ENCODE measurements at places on chromosomes 13 and 19.

DNA sequence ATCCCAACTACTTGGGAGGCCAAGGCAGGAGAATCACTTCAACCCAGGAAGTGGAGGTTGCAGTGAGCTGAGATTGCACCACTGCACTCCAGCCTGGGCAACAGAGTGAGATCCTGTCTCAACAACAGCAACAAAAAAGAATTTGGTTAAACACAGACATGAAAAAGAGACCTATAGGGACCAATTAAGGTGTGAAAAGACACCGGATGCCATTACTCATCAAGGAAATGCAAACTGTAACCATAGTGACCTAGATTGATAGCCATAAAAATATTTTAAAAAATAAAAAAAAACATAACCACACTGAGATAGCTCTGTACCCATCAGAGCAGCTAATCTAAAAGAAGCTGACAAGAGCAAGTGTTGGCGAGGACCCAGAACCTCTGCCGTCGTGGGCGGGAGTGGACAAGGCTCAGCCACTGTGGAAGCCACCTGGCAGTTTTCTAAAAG, 37.1 kb upstream of the ISYNA1 start:
- DNase-seq, result peak; percentile 81

DNA sequence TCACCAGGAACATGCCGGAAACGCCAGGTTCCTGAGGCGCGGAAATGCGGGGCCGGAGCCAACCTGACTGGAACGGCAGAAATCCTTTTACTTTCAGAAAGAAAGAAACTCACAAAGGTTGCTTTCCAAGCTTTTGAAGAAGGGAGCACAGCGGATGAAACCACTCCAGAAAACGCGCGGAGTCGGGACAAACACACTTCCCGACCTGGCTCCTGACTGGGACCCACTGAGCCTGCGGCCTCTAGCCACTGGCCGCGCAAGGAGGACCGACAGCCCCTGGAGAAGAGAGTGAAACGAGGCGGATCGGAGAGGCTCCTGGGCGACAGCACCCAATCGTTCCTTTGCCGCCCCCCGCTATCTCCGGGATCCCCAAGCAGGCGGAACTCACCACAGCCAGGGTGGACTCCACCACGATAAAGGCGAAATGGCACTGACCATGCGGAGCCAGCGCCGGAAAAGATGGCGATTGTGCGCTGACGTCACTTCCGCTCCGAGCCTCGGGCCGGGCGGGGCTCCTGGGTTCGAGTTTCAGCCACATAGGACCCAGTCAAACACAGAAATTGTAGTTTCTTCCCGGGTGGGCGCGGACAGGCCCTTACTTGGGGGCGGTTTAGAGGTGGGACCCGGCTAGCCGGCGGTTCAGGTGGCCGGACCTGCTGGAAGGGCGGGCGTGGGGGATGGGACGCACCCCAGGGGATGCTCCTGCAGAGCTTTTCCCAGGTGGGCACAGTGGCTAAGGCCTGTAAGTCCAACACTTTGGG, at the start of gene ZNF121:
Gene ZNF121, minus strand, starts transcription at position 432 of the 761 bp plus-strand sequence. CDS start 16,407 bp downstream, outside the sequence.
- peak; percentile 73 for DNase-seq

DNA sequence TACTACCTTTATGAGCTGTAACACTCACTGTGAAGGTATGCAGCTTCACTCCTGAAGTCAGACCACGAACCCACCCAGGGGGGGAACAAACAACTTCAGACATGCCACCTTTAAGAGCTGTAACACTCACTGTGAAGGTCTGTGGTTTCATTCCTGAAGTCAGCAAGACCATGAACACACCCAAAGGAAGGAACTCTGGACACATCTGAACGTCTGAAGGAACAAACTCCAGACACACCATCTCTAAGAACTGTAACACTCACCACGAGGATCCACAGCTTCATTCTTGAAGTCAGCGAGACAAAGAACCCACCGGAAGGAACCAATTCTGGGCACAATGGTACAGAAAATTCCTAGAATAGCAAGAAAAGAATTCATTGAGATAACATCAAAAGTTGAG, 1796.5 kb upstream of the MIR17HG start:
- DNase-seq, result no peak

DNA sequence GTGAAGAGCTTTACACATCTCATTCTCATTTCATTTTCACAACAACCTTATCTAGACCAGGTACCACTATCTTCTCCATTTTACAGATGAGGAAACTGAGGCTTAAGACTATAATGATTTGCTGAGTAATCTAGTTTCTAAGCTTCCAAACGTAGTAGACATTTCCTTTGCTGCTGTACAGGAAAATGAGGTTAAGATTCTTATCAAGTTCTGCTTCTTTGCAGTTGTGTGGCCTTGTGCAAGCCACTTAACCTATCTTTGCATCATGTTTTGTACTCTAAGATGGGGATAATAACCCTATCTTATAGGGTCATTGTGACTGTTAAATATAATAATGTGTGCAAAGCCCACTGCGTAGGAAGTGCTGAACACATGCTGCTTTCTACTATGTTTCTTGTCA, 307.9 kb downstream of the HS6ST3 start:
- no peak for DNase-seq

DNA sequence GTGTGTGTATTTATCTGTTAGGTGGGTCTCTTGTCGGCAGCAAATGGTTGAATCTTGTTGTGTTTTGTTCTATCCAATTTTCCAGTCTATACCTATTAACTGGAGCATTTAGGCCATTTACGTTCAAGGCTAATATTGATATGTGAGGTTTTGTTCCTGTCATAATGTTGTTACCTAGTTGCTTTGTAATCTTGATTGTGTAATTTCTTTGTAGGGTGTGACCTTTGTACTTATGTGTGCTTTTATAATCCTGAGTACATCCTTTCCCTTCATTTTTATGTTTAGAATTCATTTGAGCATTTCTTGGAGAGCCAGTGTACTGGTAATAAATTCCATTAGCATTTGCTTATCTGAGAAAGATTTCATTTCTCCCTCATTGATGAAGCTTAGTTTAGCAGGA, 83.0 kb upstream of the MIR17HG start:
- DNase-seq, result no peak

Data from CD4-positive, alpha-beta T cell treated with Interleukin-15 for 4 hours (primary cell).